ENCODE measurements at places on chromosomes 6 and 20.

- no peak for DNase-seq
Observed at GRCh38 chr6:43052842-43053544, 658 bp downstream of the CUL7 start.

- no peak for DNase-seq
Observed at GRCh38 chr20:61841966-61842365, 223.7 kb downstream of the TAF4 start.

- DNase-seq: no peak
Observed at GRCh38 chr6:116118608-116119007, 7.3 kb downstream of the COL10A1 start.

DNA sequence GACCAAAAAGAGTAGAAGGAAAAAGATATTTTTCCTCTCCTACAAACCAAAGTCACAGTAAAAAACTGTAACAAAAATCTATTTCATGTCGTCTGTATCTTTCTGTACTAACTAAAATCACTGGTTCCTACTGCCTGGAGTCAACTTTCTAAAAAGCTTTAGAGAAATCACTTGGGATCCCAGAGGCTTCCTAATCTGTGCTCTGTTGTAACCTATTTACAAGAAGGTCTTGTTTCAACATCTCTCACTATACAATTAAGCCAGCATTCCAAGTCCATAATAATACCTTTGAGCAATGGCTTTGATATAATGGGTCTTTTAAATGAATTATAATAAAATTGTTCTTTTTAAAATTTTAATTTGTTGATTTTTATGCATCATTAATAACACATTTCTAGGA lies 20.4 kb downstream of the RAB23 start:
- no peak for DNase-seq

- DNase-seq: no peak
Observed at GRCh38 chr6:155026022-155026705, 31.0 kb downstream of the TIAM2 start.

DNA sequence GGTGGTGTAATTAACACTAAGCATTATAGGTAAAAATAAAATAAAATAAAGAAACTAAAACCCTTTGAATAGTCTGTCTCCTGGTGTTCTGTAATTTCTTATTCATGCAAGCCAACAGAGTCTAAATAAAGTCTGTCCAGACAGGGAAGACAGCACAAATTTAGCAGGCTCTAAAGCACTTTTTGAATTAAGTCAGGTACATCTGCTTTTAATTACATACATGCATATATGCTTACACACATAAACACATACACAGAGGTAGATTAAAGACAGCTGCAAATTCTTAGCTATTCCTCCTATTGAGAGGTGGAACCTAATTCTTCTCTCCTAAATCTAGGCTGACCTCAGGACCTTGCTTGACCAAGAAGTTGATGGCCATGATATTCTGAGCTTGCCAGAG lies 262.5 kb downstream of the PKHD1 start:
- DNase-seq: no peak

DNA sequence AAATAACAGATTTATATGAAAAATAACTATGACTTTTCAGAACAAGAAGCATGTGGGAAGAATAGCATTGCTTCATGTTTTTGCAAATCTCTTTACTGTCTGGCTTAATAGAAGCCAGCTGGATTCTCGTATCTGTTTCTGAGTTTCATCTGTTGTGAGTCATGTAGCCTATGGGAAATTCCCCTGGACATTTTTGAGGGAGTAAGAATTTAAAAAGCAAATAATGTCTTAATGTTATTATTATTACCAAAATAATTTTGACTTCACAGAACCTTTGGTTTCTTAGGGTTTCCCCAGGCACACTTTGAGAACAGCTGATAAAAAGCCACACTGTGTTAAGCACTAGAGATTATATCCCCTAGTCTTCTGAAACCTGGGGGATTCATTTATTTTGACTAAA lies 75.8 kb downstream of the SYCP2L start:
- no peak for DNase-seq

GRCh38 chr6:25314509-25315175 lies 35.5 kb downstream of the CARMIL1 start:
- no peak for DNase-seq

DNA sequence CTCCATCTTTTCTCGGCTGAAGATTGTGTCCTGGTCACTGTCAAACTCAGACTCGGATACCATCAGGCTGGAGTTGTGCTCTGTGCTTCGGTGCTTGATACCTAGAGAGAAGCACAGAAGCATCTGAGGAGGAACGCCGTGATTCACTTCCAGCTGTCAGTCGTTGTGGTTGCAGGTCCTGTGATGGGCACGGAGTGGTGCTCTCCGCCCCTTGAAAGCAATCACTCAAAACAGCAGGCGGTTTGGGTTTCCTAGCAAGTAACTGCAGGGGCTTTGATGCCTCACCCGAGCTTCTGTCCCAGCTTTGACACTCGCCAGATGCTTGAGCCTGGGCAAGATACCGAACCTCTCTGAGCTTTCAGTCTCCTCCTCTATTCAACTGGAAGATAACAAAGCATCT lies 52.5 kb downstream of the ALDH5A1 start:
- DNase-seq: peak; percentile 3

- DNase-seq: no peak
Observed at GRCh38 chr6:113595911-113596376, 261.2 kb upstream of the MARCKS start.

- no peak for DNase-seq
Observed at GRCh38 chr6:99132026-99132635, 184.4 kb upstream of the FBXL4 start.

DNA sequence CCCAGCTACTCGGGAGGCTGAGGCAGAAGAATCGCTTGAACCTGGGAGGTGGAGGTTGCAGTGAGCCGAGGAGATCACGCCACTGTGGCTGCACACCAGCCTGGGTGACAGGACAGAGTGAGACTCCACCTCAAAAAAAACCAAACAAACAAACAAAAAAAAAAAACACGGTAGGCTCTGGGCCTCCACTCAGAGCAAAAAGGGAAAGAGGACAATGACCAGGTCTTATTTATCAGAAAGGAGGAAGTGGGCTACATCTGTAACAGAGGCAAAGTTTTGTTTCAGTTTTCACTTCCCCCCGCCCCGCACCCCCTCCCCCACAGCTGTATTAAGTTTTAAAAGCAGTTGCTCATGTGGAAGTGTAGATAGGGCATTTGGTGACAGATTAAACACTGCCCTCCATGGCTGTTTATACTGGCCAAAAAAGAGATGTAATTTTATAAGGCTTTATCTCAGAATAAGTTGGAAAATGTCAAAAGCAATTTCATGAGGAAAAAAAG lies 114.6 kb downstream of the RCAN2 start:
- no peak for DNase-seq

DNA sequence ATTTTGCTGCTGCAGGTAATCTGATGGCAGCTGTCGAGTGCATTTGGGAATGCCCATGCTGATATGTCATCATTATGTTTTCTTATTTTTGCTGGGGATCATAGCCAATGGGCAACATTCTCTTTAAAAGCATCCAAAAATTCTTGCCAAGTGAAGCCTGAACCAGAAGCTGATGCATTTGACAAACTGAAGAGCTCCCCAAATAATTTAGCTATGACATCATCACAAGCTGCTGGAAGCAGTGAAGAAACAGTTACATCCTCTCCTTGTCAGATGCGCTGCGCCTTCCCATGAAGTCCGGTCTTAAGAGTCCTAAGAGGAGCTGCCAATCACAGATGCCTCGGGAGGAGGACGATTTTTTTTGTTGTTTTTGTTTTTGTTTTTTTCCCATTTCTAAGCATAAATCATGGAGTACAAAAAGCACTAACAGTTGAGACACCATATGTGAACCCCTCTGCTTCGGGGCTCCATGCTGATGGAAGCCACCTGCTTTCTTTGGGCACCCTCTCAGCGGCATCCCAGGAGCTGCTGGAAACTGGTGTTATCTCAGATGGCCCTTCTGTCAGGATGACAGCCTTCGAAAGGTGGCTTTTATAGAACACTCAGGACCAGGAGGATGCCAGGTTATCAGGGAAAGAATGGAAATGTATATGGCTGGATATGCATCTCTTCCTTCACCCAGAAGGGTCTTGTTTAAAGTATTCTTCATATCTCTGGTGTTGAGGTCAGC lies 56.1 kb upstream of the FOXQ1 start:
- DNase-seq: no peak

- DNase-seq: no peak
Observed at GRCh38 chr6:5942591-5942990, 64.1 kb downstream of the NRN1 start.

DNA sequence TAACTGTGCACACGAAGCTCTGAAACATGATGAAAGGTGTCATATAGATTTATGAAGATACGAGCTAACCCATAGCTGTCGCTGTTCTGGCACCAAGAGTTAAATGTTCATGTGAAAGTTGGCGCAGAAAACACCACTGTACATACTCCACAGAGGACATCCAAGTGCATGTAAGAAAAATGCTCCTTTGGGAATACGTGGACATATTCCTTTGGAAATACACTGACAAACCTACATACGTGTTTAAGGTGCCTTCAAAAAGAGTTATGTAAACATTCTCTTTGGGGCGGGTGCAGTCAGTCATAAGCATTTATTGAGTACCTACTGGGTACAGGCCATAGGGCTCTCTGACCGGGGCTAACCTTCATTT lies 723 bp upstream of the ARID1B start:
- DNase-seq: no peak

- DNase-seq: no peak
Observed at GRCh38 chr6:138493413-138493812, 5.9 kb downstream of the NHSL1 start.

DNA sequence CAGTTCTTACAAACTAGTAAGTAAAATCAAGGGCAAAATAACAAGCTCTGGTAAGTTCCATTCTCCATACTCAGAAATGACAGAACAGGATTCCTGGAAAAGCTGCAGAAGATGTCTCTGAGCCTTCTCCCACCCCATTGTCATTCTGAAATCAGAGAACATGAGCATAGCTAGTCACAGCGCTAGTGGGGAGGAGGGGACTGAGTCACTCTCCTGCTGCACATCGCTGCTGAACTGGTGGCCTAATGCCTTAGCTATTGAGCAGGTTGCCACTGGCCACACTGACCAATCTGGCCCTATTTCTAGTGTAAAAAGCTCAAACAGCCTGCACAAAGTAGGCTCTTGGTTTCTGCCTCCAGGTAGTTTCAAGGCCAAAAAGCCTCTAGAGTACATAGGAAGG lies 26.1 kb upstream of the RIPPLY2 start:
- DNase-seq: no peak

- DNase-seq: no peak
Observed at GRCh38 chr6:21450628-21451027, 142.9 kb upstream of the SOX4 start.

GRCh38 chr6:53313784-53314400 lies 34.9 kb downstream of the ELOVL5 start:
- DNase-seq: no peak

DNA sequence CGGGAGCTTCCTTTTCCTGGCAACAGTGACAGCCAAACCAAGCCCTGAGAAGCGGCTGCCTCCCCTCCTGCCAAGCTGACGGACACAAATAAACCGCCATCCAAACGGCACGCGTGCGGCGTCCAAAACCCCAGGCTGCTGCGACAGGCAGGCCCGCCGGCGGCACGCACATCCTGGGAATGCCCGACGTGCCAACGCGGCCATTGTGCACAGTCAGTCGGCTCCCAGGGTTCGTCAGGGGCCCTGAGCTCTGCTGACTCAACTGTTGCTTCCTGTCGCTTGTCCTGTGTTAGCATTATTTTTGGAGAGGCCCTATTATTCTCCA lies 6.8 kb downstream of the JAG1 start:
- peak; percentile 55 for DNase-seq

DNA sequence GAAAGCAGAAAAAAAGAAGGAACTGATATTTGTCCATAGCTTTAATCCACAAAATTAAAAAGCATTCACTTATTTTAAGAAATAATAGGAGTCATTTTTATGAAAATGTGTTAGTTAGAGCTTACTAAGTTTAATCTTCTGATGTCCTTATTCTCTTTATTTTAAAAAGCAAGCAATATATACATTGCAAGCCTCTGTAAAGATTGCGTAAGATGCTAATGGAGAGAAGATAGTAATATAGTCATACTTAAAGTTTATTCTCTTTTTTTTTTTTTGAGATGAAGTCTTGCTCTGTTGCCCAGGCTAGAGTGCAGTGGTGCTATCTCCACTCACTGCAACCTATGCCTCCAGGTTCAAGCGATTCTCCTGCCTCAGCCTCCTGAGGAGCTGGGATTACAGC lies 39.7 kb downstream of the AIG1 start:
- no peak for DNase-seq

DNA sequence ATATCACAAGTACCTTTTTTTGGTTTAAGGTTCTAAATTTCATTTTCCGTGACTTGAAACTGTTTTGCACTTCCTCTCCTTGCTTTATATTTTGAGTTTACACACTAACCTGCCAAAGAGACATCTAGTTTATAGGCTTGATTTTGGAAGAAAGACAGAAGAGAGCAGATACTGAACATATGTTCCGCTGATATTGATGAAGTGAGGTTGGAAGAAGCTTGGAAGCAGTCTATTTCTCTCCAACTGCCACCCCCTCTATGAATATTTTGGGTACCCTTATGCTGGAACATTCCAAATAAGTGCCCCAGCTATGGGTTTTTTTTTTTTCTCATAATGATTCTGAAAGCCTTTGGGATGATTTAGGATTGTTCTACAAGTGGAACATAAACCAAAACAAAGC lies 150.6 kb downstream of the LAMA2 start:
- no peak for DNase-seq

- DNase-seq: no peak
Observed at GRCh38 chr20:54107600-54108325, 37.4 kb upstream of the BCAS1 start.

GRCh38 chr20:14521016-14521415 lies 183.6 kb upstream of the FLRT3 start:
- DNase-seq: no peak

Measured in substantia nigra (tissue), 51 donors.